ENCODE measurements at places on chromosomes 3 and 15.

DNA sequence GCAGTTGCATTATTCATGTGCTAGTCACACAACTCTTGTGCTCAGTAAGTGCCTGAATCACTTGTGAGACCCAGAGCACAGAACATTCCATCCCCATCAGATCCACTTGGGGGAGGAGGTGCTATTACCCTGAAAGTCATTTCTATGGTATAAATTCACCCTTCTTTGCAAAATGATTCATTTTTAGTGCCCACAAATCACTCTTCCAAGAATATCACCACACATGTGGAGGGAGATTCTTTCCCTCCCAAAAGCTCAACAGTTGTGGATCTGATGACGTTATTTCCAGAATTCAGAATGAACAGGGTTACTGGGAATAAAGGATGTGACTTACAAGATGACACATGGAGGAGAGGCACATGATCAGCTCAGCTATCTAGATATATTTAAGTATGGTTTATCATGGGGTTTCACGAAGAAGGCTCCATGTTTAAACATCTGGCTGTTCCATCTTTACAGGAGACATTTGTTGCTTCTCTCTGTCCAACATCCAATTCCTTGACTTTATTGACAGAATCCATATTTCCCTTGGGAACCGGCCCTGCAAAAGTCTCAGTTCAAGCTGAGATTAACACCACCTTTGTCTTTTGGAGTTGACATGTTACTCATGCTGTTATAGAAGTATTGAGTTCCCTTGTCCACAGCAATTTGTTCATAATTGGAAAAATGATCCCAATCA is 214.2 kb upstream of the PROK2 start:
- DNase-seq: no peak

GRCh38 chr3:143237077-143237627 is 117.6 kb downstream of the CHST2 start:
- DNase-seq: no peak

DNA sequence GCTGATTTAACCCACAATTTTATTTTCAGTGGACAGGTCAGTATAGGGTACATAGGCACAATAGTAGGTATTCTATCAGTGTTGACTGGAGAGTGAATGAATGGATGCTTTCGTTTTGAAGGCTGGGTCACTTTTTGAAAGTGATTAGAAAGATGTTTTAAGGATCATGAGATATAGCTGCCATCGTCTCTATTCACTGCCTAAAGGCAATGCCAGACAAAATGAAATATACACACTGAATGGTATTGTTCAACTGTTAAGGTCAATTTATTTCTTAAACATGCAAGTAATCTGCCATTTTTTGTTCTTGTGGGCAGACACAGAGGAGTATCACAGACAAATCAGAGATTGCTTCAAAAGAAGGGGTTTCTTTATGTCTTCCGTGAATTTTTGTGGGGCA is 395.3 kb downstream of the VGLL3 start:
- no peak for DNase-seq

DNA sequence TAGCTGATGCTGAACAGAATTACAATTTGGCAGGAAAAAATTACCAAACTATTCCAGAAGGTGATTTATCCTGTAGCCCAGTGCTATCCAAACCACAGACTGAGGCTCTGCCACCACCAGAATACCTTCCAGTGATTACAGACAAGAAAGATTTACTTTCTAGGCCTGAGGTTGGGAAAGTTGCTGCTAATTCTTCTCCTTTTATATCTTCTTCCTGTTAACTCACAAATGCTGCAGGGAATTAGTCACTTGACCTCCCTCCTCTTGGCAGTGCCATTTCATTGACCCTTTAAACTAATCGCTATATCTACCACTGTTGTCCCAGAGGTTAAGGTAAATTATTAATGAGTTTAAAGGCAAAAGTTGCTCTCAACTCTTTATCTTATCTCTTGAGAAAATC is 118.4 kb downstream of the CTNNB1 start:
- DNase-seq: no peak

DNA sequence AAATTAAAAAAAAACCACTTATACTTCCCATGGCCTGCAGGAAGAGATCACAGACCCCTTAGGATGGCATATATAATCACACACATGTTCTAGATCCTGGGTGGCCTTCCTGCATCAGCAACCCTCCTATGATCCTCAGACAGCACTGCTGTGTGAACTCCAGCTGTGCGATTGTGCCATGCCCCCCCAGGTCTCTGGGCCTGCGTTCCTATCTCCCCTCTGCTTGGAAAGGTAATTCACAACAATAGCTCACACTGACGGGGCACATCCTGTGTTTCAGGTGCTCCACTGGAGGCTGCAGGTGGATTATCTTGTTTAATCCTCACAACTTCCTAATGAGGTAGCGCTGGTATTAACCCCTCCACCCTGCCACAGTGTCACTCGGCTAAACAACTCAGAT is 71.2 kb upstream of the GLCE start:
- DNase-seq: no peak

GRCh38 chr3:74537164-74537563 is 77.3 kb downstream of the CNTN3 start:
- no peak for DNase-seq

DNA sequence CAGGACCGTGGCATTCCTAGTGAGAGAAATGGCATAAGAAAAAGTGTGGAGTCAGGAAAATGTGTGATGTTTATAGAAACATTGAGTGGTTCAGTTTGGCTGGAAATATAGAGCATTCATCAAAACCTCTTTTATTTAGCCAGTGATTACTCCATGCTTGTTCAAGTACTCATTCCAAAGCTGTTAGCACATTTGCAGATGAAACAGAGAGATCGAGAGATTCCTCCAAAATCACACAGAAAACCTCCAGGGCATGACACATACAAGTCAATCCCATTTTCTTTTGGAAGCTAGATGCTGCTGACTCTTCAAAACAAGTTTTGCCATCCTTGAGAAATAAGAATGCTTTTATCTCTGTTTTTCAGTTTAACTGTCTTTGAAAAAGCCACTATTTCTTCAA is 11.5 kb upstream of the MB21D2 start:
- no peak for DNase-seq
